ENCODE measurements at places on chromosomes 1 and 21.

DNA sequence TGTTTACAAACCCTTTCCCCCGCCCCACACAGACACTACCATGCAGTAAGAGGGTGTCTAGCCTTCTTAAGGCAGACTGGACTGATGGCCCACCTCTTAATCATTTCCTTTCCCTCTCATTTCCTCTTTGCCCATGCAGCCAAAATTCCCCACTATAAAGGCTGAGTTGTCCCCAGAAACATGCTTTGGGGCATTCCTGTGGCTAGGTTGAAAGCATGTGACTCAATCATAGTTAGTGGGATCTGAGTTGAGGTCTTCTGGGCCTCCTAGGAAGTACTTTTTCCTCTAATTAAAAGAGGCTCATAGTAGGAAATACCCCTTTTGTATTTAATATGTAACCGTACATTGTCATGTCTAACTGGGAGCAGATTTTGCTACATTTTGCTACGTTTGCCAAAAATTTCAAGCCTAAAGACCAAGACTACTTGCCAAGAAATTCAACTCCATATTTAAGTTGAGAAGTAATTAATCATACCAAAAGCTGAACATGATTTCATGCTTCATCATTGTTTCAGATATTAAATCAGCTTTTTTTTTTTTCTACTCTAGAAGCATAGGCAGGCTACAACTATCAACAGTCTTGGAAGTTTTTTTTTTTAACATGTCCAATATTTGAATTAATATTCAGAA lies 174.7 kb downstream of the ADGRL4 start:
- DNase-seq, result no peak

DNA sequence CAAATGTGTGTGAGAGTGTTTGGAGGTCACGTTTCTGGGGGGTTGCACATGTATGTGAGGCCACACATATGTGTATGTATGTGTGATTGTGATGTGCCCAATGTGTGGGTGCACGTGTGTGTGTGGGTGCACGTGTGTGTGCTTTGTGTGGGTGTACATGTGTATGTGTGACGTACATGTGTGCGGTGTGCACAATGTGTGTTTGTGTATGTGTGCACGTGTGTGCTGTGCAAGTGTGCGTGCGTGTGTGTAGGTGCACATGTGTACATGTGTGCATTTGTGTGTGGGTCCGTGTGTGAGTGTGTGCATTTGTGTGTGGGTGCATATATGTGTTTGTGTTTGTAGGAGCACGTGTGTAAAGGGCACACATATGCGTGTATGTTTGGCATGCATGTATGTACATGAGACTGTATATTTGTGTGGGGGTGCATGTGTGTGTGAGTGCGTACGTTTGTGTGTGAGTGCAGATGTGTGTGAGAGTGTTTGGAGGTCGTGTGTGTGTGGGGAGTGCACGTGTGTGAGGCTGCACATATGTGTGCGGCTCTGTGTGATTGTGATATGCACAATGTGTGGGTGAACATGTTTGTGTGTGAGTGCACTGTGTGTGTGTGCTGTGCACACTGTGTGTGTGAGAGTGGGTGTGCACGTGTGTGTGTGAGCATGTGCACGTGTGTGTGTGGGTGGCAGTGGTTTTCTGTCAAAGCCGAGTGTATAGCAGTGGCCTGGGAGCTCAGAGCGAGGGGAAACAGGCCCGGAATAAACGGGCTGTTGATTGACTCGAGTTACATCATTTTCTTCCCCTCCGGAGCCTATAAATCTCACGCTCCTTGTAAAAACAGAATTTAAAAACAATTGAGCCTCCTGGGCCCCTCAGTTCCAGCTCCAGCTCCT lies 132.7 kb upstream of the ARHGEF16 start:
- no peak for DNase-seq

DNA sequence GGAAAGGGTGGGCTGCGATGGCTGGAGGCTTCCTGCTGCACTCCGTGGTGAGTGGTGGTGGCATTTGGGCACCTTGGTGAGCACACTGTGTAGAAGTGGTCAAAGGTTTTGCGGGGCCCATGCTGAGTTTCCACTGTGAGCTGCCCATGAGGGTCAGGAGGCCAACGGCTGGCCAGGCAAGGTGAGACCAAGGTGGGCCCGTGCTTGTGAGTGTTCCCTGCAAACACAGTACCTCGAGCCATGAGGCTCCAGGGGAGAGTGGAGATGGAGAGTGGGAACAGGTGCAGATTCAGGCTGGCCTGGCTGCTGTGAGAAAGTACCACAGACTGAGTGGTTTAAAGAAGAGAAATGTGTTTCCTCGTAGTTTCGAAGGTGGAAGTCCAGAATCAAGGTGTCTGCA lies 40.8 kb downstream of the AJAP1 start:
- DNase-seq, result no peak

GRCh38 chr1:119084798-119085197 lies 55.7 kb downstream of the WARS2 start:
- DNase-seq, result no peak

- no peak for DNase-seq
Measured at GRCh38 chr1:15730936-15731335, 5.1 kb upstream of the SLC25A34 start.

DNA sequence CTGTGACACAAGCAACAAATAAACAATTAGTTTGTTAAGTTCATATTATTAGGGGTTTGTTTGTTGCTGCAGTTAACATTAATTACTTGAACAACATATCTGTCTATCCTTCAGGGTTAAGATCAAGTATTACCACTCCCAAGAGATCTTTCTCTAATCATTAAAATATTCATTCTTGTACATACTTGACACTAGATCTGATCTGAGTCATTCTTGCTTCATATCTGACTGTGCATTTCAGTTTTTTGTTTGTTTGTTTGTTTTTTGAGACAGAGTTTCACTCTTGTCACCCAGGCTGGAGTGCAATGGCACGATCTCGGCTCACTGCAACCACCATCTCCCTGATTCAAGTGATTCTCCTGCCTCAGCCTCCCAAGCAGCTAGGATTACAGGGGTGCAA lies 613.3 kb upstream of the PLXNA2 start:
- DNase-seq, result no peak

DNA sequence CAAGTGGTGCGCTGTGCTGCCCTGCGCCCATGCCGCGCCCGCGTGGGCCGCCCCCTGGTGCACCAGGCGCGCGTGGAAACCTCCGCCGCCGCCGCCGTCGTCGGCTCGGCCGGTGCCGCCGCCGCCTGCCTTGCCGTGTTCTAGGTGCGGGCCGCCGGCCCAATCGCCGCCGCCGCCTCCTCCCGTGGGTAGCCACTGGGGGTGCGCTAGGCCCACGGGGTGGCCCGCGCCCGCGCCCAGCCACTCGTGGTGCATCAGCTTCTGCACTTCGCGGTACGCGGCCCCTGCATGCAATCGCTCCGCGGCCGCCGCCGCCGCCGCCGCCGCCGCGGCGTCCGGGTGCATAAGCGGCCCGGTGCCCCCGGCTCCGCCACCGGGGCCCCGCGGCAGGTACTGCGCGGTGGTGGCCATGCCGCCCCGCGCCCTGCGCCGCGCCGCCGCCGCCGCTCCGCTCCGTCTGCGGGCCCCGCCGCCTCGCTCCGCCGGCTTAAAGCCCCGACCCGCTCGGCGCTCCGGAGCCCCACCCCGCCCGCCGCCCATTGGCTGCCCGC lies at the start of gene POU3F1:
Gene POU3F1, minus strand, starts transcription at position 461 of the 551 bp plus-strand sequence. Its CDS starts 50 bp downstream, at position 411.
- DNase-seq, result no peak

- no peak for DNase-seq
Measured at GRCh38 chr1:191905781-191906180, 252.5 kb upstream of the RGS18 start.

DNA sequence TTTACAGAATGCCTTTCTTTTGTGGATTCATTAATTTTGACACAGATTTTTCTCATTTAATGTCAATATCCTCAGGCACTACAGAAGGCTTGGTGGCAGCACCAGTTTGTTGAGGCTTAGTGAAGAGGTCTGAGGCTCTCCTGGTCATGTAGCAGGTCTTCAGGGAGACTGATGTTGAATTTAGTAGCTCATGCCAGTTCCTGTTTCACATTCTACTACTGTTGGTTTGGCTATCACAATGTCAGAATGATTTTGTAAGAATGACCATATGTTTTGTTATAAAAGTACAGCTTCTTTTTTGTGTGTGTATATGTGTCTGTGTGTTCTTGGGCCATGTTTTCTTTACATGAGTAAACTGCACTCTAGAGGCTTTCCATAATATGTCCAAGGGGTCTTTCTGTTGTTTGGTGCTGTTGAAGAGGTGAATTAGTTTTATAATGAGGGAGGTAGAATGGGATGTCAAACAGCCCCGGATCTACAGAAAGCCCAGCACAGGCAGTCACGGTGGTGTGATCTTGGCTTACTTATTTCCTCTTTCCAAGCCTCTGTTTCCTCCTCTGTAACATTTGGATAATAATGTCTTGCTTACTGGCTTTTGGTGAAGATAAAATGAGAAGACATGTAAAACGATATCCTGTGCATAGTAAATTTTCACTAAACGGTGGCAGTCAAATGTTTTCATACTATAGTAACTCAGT lies 32.0 kb downstream of the C1orf21 start:
- no peak for DNase-seq

DNA sequence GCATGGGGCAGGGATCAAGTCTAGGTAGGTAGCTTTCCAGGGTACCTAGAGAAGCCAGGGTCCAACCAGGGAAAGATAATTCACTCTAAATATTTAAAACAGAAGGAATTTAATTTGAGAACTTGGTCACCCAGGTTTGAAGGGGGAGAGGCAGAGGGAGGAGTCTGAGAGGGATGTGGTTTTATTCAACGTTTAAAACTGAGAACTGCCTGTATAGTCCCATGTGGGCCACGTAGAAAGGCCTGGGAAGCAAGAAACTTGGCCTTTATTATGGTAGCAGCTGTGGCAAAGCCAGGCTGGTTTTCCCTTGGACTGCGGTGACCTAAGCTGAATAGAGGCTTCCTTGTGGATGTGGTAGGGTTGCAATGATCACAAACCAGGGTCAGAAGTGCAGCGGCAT lies 42.0 kb upstream of the DUSP10 start:
- no peak for DNase-seq

- DNase-seq, result peak; percentile 40
Measured at GRCh38 chr1:18452550-18452949, 28.2 kb upstream of the KLHDC7A start.

DNA sequence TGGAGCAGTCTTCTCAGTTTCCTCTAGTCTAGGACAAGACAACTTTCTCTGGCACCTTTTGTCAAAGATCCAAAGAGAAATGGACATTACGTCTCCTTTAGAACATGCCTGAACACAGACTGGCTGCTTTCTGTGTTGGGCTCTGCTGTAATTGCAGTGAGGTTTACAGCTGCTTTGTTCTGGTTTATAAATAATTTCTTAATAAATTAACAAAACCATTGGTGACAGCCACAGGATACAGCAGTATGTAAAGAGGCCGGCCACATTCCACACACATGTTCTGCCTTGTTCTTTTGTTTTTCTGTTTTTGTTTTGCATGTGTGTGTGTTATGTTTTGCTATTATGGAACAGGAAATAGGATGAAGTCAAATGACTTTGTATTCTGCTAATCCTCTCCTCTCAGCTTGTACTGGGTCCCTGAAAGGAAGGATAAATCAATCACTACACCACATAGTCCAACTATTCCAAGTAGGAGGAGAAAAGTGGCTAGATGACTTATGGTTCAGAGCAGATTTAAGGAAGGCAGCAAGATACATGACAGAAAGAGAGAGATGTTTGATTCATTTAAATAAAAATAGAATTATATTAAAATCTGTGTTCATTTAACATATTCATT lies 161.5 kb upstream of the ESRRG start:
- no peak for DNase-seq

GRCh38 chr1:201505503-201505890 lies 1.4 kb downstream of the CSRP1 start:
- DNase-seq, result no peak

DNA sequence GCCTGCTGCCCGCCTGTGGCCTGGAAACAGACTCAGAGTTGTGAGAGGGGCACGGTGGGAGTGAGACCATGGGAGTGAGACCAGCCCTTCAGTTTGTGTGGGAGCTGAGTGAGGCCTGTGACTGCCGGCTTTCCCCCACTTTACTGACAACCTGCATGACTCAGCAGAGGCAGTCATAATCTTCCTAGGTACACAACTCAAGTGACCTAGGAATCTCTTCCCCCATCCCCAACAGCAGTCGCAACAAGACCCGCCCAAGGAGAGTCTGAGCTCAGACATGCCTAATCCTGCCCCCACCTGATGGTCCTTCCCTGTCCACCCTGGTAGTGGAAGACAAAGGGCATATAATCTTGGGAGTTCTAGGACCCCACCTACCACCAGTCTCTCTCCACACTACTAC lies 44.2 kb downstream of the KLHL20 start:
- DNase-seq, result no peak

- no peak for DNase-seq
Measured at GRCh38 chr1:242847390-242847993, 323.0 kb upstream of the PLD5 start.

DNA sequence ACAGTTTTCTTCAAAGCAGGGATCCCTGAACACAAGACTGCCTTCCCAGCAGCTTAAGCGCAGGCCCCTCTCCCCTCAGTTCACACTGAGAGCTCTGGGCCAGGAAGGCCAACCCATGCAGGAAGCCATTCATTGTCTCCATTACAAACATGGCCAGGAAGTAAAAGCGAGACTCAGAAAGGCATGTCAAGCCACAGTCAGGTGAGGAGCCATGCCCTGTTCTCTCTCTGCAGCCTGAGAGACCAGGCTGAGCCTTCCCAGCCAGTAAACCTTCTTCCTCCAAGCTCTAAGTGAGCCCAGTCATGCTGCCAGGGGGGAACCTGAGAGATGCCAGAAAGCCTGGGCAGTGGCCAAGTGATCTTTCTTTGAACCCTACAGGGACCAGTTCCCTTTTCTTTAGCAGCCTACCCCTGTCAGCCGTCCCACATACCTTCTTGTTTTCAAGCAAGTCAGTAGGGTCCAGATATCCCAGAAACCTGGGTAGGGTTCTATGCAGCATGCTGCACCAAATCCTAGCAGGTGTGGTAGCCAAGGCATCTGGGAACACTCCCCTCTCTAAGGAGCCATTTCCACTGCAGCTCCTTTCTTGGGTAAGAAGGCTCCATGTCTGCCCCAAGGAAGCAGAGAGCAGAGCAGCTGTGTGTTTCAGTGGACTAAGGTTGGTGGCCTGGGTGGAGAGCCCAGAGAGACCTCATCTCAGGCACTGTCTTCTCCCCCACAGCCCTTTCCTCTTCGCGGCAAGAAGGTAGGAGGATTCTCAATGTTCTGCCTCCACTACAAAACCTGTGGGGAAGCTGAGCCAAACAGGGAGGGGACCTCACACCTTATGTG lies 977 bp downstream of the TRAF3IP3 start:
- DNase-seq, result no peak

DNA sequence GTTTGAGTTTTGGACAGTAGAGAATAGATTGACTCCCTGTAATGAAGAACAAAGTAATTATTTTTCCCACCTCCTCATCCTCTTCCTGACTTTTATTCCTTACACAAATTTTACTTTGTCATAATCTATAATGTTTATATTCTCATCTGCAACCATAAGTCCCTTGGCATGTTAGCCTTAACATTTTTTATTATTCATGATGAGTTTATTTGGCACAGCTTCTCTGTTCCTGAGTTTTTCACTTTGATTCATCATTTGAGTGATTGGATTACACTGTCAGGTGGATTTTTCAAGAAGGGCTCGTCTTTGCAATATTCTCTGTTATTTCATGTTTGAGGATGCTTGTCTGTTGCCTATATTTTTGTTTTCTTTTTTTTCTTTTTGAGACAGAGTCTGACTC lies 35.7 kb downstream of the TNFRSF8 start:
- no peak for DNase-seq

GRCh38 chr21:45409466-45410150 lies 4.6 kb downstream of the COL18A1 start:
- no peak for DNase-seq

Measured in iPS DF 19.7 (cell line).